ENCODE measurements at places on chromosomes 7 and 10.

DNA sequence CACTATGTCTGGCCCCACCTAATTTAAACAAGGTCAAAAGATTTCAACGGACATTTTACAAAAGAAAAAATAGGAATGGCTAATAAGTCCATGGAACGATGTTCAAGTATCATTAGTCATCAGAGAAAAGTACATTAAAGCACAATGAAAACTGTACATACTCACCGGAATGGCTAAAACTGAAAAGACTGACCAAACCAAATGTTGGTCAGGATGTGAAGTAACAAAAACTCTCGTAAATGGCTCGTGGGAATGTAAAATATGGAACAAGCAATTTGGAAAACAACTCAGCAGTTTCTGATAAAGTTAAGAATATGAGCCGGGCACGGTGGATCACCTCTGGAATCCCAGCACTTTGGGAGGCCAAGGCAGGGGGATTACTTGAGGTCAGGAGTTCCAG, 65.7 kb upstream of the PARD3 start:
- DNase-seq, result no peak

- no peak for DNase-seq
These were observed 6.5 kb downstream of the SAP25 start for GRCh38 chr7:100567031-100567730.

DNA sequence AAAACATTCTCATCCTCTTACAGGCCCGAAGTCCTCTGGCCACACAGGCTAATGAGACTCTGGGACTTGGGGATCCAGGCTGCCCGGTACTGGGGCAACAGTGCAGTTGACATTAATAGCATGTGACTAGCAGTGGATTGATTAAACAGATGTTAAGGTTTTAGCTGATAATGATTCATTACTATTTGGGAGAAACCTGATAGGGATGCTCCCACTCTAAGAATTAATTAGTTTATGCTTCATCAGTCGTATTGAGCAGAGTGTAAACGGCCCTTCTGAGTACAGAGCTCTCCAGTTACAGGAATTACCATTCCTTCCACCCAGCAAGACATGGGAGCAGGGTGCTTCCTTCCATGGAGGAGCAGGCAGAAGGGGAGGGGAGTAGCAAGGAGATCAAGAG, 82.7 kb downstream of the RPS24 start:
- no peak for DNase-seq

- no peak for DNase-seq
These were observed 34.4 kb upstream of the PNLIP start for GRCh38 chr10:116511365-116511764.

GRCh38 chr10:3945026-3945425, 160.0 kb upstream of the KLF6 start:
- no peak for DNase-seq

DNA sequence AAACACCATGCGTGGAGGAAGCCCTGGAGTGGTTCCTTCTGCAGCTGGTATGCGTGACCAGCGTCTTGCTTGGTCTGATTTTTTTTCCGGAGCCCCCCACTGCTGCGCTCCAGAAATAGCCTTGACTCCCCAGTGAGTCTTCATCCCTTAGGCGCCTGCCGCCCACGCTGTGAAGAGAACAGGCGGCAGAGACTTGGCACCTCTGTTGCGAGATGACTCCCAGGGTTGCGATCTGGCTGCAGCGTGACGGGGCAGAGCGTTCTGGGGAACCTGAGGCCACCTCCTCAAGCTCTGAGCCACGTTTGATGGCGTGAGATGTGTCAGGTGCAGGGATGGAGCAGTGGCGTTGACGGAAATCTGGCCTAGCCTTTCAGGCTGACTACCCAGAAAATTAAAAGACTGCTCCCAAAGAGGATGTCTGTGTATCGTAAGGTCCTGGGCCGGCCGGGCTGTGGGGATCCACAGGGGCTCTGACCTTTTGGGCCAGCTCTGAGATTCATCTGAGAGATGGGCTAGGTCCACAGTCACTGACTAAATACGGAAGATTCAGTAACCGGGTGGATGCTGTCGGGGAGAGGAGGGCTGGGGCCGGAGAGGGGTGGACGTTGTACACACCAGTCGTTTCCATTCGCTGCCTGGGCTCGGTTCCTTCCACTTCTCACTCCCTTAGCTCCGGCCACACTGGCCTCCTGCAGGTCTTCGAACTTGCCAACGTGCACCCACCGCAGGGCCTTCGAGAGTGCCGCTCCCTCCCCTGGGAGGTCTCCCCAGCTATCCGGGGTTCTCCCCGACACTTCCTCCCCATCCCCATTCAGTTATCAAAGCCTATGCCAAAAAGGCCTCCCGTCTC, 33.8 kb downstream of the PFKFB3 start:
- DNase-seq, result no peak

- no peak for DNase-seq
These were observed 4.7 kb upstream of the OPN4 start for GRCh38 chr10:86649471-86650150.

GRCh38 chr7:93821463-93821862, 69.1 kb downstream of the TFPI2 start:
- no peak for DNase-seq

DNA sequence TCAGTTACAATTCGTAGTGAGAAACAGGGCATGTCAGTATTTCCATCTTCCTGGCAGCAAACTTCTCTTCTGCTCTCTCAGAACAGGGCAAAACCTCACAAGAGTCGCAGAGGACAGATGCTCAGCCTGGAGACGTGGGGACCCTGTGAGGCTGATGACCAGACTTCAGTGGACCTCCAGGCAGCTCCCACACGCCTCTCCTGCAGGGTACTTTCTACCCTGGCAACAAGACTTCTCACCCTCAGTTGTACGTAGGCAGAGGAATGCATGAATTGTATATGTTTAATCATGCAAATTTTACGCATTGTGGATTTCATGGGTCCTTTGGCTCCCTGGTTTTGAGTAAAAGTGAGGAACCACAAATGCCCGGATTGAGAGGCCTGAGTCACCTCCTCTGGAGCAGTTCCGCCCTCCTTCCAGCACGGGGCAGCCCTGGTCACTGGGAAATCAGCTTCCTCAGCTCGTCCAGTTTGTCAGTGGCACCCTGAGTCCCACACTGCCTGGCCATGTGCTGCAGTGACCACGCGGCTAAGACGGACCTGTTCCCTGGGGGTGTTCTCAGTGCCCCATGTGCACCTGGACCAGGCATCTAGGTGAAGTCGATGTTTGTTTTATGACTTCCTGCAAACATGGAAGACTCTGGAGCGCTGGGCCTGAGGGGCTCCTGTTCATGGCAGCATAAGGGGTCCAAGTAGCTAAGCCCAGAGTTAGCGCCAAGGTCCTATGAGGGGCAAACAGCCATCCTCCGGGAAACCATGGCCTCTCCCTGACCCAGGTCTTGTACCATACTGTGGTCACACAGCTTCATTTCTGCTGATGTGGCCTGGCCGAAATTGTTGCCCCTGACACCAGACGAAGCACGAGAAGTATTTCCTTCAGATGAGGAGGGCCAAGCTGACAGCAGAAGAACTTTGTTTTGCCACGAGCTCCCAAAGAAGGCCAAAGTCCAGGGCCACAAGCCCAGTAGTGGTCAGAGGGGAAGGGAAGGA, 165.1 kb downstream of the TNS3 start:
- no peak for DNase-seq

DNA sequence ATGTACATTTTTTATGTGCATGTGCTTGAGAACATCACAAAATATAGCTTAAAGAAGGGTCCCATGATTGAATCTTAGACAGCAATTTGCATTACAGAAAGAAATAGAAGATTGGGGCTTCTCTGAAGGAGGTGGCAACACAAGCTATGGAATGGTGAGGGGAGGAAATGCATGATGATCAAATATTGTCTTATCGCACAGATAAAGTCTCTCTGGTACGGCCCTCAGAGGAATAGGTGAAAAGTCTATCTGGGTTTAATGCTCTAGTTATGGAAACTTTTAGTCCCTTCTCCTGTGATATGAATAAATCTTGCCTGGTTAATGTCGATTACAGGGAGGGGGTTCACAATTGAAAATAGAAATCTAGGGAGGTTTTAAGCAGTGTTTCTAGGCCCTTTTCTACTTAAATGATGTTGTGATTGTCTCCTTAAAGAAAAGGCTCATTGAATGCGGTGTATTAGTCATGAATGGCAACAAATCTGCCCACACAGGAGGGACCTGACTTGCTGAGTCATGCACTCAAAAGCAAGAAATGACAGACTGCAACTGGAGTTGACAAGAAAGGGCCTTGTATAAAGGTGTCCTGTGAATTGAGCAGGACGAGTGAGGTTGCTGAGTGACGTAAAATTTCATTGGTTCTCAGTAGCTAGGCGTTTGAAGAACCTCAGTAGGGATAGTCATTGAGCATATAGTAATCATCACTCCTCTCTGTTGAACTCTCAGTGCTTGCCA, 133.4 kb upstream of the CSTF2T start:
- no peak for DNase-seq

DNA sequence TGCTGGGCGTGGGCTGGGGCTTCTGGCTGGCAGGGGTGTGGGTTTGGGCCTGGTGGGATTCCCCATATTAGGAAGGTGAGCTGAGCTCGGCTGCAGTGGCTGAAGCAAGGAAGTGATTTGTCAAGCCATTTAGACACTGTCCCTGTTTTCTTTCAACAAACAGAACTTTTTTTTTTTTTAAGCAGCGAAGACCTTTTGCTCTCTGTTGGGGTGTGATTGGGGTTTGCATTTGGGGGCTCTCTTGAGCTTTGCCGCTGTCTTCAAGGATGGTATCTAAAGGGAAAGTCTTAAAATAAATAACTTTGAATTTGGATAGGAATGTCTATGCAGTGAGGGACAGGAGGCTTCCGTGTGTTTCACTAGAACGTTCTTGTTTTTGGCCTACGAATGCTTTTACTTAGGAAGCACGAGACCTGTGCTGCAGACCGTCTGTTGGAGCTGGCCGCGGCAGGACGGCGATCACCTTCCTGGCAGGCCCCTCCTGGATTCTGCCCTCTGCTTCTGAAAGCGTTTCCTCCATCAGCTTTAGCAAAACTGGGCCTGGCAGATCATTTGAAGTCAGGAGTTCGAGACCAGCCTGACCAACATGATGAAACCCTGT, 43.9 kb downstream of the FOXK1 start:
- DNase-seq, result no peak

DNA sequence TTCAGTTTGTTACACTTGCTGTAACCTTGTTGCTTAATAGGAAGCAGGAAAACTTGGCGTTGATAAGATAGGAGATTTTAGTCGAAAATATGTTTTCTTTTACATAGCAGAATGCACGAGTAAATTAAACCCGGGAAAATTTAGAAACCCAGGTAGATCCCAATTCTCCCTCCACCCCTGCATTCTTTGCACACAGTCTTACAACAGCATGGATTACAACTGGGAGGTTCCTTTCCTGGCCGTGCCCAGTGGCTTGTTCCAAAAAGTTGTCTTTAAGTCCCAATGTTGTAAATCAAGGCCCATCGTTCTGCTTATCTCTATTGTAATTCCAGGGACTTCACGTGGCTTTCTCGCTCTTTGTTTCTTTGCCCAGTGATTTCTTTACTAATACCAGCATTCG, 1.1 kb upstream of the DPY19L1 start:
- DNase-seq, result no peak

DNA sequence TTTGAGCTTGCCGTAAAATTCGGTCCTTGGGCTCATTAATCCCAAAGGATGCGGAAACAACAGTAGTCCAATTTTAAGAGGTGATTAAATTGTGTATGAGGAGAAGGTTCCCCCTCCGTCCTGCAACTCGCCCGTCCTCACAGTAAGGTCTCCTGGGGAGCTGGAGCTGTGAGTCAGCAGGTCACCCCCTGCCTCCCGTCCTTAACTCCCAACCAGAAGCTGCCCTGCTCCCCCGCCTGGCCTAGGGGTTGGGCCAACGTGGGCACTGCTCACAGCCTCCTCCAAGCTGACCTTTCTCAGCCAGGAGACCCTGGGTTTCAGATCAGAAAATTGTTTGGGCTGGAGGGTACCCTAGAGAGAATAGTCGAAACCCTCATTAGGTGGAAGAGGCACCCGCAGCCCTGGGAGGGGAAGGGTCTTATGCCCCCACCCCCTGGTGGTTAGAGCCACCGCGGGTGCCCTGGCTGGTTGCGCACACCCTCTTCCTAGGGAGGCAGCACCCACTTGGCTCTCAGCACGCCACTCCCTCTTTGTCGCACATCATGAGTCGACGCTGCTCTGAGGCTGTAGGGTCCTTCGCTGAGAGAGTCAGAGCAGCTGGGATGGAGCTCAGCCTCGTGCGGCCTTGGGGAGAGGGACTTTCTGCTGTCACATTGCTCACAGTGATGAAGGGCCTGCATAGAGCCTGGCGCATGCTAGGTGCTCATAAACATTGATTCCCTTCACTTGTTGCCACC, 131.2 kb downstream of the TACC2 start:
- DNase-seq, result no peak

- no peak for DNase-seq
These were observed 174.0 kb downstream of the PRKAG2 start for GRCh38 chr7:151702961-151703360.

DNA sequence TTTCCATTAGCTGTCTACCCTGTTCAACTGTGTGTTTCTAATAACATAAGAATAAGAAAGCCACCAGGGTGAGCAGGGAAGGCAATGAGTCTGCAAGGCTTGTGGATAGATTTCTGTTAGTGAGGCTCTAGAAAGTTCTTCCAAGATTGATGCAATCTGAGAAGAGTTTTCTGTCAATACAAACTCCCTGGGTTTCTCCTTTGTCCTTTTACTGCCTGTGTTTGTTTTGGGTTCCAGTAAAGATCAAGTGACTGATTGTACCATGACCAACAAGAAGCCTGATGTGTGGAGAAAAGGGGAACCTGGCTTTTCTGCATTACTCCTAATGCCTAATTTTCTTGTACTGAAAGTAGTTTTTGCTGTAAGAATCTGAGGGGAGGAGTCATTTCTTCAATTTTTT, 139.9 kb downstream of the CFTR start:
- no peak for DNase-seq

DNA sequence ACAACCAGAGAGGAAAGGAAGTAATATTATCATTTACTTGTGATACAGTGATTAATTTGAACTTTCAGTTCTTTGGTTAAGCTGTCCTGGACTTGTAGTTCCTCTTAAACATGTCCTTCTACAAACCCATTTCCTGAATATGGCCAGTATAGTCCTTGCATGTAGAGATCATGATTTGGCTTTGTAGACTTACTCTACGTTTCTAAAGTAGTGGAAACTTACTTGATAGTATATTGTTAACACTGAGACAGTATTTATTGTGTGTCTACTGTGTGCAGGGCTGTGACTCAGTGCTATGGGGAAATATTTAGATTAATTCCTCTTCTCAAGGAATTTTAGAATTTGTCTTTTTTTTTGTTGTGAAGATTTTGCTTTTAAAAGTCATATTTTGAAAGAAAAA, 109.5 kb downstream of the NRF1 start:
- DNase-seq, result no peak

DNA sequence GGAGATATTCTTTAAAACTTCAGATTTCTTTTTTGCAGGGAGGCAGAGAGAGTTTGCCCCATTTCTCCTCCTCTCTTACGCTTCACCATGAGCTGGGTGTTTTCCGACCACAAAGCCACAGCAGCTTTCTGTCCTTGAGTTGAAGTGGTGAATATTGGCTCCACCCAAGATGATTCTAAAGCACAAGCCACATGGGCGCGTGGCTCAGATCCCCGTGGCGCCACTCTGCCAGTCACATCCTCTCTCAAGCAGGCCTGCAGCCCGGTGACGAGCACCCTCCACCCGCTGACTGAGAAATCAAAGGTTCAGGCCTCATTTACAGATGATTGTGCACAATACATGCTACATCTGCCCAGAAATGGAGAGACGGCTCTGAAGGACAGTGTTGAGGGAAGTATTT, 27.6 kb upstream of the RNF32 start:
- no peak for DNase-seq
